ENCODE measurements at places on chromosomes 5 and 9. TPM values are rescaled to one million over a fixed set of nuclear protein-coding genes. Genes with fewer than 3 reads are reported as not detected.

The CCL27 gene
- total RNA-seq = not detected

The HRH2 gene
- total RNA-seq = 0.58 TPM

The PCDHB10 gene
- 18.3 TPM for total RNA-seq

The SNCB gene
- total RNA-seq = not detected

The FBLL1 gene
- not detected for total RNA-seq

The ROR2 gene
- 21.4 TPM for total RNA-seq

The AHRR gene
- 47.8 TPM for total RNA-seq

The SHISAL2B gene
- not detected for total RNA-seq

The TLX3 gene
- total RNA-seq = not detected

The PCDHGB2 gene
- 10.7 TPM for total RNA-seq

The TRPM6 gene
- not detected for total RNA-seq

The INVS gene
- total RNA-seq = 21.2 TPM

The PIGO gene
- 15.6 TPM for total RNA-seq

The LRSAM1 gene
- 10.8 TPM for total RNA-seq

The TMEM171 gene
- total RNA-seq = 22.2 TPM

The ZNF879 gene
- 6.4 TPM for total RNA-seq
